ENCODE measurements at places on chromosomes 7 and 10. TPM values are rescaled to one million over a fixed set of nuclear protein-coding genes. Genes with fewer than 3 reads are reported as not detected.

DNA sequence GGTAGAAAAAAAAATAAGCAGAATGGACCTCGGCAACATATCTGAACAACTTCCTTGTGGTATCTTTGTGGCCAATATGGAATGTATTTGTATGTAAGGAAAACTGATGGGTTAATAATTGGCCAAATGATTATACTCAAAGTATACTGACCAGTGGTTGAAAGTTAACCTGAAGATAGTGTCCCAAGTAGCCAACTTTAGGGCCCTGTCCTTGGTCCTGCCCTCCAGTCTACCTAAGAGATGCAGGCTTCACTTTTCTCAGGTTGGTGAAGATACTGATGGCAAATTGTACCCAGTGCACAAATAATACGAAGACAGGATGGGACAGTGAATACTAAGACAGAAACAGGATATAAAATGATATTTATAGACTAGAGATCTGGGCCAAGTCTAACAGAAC is 109.2 kb downstream of the SORCS3 start:
- no peak overlapping the region for H3K4me3 ChIP-seq
- no peak overlapping the region for H3K27ac ChIP-seq

DNA sequence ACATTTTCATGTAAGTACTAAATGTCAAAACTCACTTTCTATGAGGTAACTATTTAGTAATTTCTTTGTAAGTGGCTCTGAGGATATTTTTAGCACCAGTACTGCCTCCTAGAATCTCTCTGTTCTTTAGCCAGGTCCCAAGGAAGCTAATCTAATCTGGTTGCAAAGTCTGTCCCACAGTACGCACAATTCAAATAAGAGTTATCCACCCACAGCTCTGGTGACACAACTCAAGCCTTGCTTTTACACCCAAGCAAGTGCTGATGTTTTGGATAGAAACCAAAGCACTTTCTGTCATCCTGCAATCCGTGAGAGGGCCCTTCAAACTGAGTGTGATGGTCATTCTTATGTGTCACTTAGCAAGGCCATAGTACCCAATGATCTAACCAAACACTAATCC is 14.5 kb downstream of the GIMAP5 start:
- peaks cover 57% of the 10 kb centered on the region for H3K4me1 ChIP-seq
- H3K4me3 ChIP-seq, result no peak overlapping the region
- H3K27me3 ChIP-seq, result no peaks in the 10 kb centered on the region
- no peaks in the 10 kb centered on the region for H3K36me3 ChIP-seq
- DNase-seq, result no peak

DNA sequence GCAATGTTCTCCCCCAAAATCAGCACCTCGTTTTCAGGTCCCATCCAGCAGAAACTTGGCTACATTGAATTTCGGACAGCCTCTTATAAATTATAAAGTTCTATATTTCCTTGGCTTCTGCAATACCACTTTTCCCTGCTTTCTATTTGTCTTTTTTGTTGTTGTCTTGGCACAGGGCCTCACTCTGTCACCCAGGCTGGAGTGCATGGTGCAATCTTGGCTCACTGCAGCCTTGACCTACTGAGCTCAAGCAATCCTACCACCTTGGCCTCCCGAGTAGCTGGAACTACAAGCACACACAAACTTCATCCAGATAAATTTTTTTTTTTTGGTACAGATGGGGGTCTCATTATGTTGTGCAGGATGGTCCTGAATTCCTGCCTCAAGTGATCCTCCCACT is 55.3 kb upstream of the HECW1 start:
- no peak overlapping the region for H3K27ac ChIP-seq
- H3K36me3 ChIP-seq, result no peaks in the 10 kb centered on the region
- no peaks in the 10 kb centered on the region for H3K4me1 ChIP-seq
- DNase-seq, result no peak
- H3K4me3 ChIP-seq, result no peak overlapping the region

CLDN12 gene
- total RNA-seq, result 4.4 TPM

AKR1D1 gene
- total RNA-seq, result not detected

Data from natural killer cell treated with Interleukin-12 subunit alpha and Interleukin-12 subunit beta and Interleukin-15 and Interleukin-18, amount 100 ng/mL, for 72 hours (primary cell).